ENCODE measurements at places on chromosomes 7 and 10.

DNA sequence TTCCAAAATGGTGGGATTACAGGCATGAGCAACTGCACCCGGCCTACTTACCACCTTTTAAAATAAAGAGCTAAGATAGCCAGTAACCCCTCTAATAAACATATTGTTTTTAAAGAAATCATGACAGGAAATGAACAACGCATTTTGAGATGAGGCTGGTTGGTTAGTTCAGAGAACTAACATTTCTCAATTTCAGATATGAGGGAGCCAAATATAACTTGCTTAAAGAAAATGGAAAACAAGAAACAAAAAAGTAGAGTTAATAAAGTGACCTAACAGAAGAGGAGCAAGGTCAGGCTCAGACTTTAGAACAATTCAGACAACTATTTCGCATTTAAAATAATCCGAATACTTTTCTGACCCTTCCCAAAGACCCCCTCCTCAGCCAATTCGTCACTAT, 254.9 kb upstream of the PHF14 start:
- DNase-seq, result no peak

DNA sequence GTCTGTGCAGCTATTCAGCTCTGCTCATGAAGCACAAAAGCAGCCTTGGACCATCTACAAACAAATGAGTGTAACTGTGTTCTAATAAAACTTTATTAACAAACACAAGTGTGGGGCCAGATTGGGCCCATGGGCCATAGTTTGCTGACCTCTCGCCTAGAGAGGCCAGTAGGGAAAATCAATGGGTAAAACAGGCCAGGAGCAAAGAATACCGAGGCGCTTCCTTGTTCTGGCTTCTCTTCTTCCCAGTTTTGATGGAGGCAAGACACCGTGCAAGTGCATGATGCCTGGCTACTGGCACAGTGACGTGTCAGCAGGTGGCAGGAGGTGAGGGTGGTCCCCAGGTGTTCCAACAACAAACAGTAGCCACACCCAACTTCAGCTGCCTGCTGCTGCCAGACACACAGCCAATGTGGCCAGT, 94.3 kb upstream of the SDK1 start:
- no peak for DNase-seq

- no peak for DNase-seq
Measured at GRCh38 chr7:148587076-148587475, 3.5 kb upstream of the C7orf33 start.

- DNase-seq, result no peak
Measured at GRCh38 chr10:6108631-6109443, 20.0 kb downstream of the RBM17 start.

DNA sequence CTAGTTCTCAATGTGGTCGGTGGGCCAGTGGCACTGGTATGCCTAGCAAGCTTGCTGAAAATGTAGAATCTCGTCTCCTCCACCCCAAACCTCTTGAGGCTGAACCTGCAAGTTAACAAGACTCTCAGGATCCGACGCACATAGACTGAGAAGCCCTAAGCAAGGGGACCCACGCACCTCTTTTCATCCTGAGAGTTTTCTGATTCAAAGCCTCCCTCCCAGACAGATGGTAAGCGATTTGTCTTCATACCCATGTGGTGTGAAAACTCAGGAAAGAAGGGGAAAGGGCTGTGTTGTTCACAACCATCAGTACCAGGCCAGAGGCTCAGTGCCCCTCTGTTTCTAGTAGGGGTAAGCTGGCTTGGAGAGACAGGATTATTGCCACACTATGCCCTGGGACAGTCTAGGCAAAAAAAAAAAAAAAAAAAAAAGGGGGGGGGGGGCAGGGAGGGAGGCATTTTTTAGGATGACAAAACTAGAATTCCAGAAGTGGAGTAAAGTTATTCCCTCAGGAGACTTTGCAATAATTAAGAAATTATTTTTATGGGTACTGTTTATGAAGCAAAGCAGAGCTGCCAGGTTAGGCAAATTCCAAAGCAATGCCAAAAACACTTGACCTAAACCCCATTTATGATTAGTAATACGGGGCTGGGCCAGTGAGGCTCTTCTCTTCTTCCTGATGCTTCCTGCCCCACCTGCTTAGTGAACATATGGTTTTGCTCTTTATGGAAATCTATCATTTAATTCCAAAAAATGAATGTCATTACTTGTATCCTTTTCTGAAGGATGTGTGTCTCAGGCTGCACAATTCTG, 117.6 kb upstream of the PDLIM1 start:
- DNase-seq, result no peak

DNA sequence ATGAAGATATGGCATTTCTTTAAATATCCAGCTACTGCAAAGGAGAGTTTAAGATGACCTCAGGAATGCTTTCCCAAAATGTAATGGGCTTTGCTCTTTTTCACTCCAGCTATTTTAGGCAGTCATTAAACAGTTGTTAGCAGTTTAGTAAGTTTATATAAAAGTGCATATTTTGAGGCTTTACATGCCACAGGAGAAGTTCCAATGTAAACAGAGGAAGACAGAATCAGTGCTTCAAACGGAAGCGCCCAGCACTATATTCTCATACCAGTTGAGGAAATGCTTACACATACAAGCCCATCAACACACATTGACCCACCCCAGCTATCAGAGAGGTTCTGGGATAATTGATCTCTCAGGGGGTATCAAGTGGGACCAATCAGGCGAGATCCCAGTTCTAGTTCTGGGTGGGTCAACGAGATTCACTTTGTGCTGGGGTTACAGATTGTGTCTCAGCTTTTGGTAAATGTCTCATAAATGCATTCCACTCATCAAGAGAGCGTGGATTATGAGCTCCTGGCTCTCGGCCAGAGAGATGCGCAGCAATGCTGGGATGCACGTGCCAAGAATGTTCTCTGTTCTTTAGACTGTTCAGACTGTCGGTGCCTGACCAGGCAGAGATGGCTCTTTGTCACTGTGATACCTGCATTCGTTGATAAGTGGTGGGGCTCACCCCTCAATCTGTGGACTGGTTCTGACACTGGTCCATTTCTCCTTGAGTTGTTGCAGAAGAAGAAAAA, 55.0 kb downstream of the CACNB2 start:
- no peak for DNase-seq

DNA sequence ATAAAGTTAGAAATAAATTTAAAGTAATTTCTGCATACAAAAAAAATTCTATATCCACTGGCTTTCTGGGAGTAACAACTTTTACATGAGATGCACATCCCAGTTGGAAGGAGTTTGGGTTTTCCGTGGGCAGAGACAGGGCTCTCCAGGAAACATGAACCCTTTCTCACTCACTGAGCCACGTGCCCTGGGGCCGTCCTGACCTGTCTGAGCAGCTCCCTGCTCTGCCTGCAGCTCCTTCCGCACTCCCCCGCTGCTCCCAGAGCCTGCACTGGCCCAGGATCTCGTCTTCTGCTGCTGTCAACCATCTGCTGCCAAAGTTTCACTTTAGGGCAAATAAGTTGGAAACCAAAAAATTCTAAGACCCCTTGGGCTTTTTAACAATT, 169.1 kb downstream of the DIP2C start:
- no peak for DNase-seq

DNA sequence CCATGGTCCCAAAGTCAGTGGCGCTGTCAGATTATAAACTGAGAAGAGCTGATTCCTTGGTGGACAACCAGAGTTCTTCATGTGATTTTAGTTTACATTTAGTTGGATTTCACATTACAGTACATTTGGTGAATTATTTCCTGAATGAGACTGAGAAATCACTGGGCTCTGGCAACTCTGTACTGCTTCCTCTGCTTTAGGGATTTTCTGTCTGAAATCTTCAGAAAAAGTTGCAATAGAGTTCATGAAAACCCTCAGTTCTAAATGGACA, 242.6 kb downstream of the BICC1 start:
- DNase-seq, result no peak

- DNase-seq, result no peak
Measured at GRCh38 chr7:70660819-70661191, 471.1 kb upstream of the GALNT17 start.

DNA sequence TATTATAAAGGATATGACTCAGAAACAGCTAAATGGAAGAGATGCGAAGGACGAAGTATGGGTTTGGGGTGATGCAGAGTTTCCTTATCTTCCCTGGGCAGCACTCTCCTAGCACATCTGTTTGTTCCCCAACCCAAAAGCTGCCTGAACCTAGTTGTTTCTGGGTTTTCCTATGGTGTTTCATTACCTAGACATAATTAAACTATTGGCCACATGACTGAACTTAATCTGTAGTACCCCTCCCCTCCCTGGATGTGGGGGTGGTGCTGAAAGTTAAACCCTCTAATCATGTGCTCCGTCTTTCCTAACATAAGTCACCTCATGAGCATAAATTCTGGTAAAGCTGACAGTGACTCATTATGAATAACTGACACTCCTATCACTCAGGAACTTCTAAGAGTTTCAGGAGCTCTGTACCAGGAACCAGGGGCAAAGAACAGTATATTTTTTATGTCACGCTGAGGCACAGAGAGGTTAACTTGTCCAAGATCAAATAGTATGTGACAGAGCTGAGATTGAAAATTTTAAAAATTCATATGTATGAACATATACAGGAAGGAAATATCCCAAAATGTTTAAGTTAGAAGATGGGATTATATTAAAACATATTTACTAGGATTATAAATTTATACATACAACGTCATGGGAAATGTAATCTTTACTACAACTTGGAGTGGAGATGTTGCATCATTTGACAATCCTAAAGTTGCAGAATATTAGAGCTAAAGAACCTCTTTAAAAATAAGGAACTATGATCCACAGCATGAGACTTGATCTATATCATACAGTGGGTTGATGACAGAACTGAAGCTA, 4.8 kb downstream of the STRIP2 start:
- no peak for DNase-seq

- no peak for DNase-seq
Measured at GRCh38 chr7:92732316-92733036, 103.9 kb downstream of the CDK6 start.

DNA sequence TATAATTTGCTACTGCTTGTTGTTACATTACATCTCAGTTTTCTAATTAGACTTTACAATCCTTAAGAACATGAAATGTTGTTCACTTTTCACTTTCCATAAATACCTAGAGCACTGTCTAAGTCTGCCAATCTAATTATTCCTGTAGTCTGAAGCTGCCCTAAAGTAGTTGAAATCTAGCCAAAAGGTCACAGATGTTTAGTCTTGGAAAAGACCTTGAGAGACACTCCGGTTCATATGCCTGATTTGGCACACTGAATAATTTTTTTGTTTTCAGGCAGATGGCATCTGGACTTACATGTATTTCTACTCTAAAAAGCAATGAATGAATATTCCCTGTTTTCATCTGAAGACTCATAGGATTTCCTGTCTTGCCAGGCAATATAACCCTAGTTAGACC, 359.1 kb downstream of the ANKRD7 start:
- peak; percentile 41 for DNase-seq

GRCh38 chr10:555682-556350, 133.7 kb downstream of the DIP2C start:
- DNase-seq, result no peak

DNA sequence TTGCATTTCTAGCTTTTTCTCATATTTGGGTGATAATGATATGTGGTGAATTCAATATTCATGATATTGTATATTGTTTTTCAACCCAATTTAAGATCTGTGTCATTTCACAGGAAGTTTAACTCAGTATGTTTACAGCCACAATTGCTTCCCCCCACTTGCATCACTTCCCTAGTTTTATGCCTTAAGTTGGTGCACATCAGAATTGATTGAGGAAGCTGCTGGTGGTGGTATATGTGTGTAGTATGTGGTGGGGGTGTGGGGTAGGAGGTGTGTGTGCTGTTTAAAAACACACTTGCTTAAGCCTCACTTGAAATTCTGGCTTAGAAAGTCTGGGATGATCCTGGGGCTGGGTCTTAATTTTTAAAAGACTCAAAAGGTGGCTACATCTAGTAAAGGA, 245.1 kb upstream of the AOAH start:
- no peak for DNase-seq

GRCh38 chr7:70040051-70040450, 441.8 kb downstream of the AUTS2 start:
- DNase-seq, result no peak

DNA sequence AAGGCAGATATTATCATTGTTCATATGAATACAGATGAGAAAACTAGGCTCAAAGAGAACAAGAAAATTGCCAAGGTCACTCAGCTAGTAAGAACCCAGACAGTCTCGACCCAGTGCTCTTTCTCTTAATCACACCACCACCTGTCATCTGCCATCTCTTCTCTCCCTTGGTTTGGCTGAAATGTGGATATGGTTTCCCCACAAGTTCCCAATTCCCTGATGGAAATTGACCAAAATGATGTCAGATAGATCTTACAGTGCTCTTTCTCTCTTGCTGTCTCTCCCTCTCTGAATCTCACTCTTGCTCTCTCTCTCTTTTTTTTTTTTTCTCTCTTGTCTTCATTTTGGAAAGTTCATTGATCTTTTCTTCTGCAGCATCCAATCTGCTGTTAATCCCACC, 9.1 kb downstream of the C10orf90 start:
- DNase-seq, result no peak

DNA sequence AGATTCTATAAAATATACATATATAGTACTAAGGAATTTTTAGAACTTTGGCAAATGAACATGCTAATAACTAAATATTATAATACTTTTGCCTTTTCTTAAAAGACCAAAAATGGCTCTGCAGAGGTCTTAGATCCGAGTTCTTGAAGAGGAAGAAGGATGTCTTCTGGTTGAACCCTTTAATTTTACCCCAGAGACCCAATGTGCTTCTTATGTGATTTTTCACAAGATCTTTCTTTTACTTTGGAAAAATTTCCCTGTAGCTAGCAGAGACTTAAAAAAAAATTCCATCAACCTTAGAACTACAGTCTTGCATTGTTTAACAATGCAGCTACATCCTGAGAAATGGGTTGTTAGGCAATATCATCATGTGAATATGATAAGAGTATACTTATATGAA, 663.2 kb downstream of the PARD3 start:
- DNase-seq, result no peak

DNA sequence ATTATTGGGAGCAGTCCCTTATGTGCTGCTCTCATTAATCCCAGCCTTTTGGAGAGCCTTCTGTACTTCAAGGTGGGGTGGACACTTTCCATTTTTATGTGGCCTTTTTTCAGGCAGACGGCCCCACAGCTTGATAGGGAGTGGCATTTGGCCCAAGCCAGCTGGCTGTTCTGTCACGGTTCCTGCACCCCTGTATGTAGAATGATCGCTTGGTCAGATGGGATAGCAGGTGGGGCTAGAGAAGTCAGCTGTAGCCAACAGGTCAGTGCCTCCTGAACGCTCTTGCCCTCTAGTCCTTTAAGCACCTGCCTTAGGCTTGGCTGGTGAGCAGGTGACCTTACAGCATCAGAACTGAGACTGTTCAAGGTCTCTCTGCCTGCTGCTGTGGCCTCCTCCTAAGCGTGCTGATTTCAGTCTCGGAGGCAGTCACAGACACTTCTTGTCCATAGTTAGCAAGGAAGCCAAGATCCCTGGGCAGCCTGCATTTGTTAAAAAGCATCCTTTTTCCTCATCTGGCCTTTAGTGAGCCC, 95.3 kb downstream of the LRRC4 start:
- DNase-seq, result no peak

DNA sequence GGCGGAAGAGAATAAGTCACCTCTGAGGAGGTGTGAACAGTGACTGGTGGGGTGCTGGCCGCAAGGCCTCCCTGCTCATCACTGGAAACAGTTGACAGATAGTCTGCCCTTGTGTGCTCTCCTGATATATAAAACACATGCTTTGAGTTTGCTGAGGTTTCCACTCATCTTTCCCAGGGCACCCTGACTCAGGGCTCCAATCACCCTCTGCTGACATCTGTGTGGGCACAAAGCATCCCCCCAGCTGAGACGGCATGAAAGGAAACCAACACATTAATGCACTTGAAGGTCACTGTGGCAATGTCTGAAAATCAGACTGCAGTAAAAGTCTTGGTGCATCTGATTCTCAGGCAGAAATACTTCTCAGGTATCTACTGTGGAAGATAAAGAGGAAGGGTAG, 49.8 kb downstream of the EPDR1 start:
- no peak for DNase-seq

GRCh38 chr10:17808971-17809841, at the start of gene MRC1:
TSS of gene MRC1 (plus strand) at chr10:17809348. CDS start at chr10:17809466, 118 bp downstream.
- DNase-seq, result no peak

Measured in NCI-H1092 (cell line).